NCI-H2227 treated with DMSO at 0.1 percent for 48 hours (cell line): ENCODE measurements at places on chromosomes 12 and 14.

- no peak for DNase-seq
Measured at GRCh38 chr14:32256576-32256975, 53.5 kb upstream of the RNU6-8 start.

- DNase-seq: no peak
Measured at GRCh38 chr12:103875666-103876065, 34.6 kb upstream of the NT5DC3 start.

GRCh38 chr14:28770630-28771029 lies 4.0 kb downstream of the FOXG1 start:
- no peak for DNase-seq

DNA sequence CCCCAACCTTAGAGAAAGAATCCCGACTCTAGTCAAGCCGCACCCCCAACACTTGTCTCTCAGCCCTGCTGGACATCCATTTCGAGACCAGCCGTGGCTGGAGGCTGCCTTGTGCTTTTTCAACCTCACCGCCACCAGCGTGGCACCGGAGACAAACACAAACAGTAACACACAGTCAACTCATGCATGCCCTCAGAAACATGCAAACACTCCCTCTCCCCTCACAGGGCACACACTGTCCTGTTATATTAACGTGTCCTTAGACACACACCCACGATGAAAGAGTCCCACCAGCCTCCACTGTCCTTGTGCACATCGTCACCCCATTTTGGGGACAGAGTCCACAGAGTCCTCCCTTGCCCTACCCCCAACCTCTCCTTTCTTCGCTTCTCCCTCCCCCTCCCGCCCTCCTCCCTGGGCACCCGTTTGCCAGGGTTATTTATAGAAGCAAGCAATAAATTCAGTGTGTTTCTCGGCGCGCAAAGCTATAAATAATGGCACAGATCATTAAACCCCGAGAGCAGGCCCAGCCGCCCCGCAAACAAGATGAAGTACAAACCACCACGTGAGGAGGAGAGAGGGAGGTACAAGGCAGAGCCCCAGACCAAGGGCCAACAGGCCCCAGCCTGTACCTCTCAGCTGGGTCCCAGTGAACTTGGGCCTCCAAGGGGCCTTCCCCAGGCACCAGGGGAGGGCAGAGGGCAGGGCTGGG lies 27.9 kb downstream of the SMUG1 start:
- no peak for DNase-seq
